ENCODE measurements at places on chromosomes 6 and 20.

- DNase-seq = no peak
Observed at GRCh38 chr6:81455641-81456040, 296.8 kb downstream of the TENT5A start.

GRCh38 chr20:37992802-37993409, 40.4 kb downstream of the TTI1 start:
- DNase-seq = no peak

GRCh38 chr20:3646651-3647050, 16.5 kb downstream of the GFRA4 start:
- DNase-seq = no peak

GRCh38 chr6:45714741-45715507, 300.7 kb downstream of the CLIC5 start:
- no peak for DNase-seq

DNA sequence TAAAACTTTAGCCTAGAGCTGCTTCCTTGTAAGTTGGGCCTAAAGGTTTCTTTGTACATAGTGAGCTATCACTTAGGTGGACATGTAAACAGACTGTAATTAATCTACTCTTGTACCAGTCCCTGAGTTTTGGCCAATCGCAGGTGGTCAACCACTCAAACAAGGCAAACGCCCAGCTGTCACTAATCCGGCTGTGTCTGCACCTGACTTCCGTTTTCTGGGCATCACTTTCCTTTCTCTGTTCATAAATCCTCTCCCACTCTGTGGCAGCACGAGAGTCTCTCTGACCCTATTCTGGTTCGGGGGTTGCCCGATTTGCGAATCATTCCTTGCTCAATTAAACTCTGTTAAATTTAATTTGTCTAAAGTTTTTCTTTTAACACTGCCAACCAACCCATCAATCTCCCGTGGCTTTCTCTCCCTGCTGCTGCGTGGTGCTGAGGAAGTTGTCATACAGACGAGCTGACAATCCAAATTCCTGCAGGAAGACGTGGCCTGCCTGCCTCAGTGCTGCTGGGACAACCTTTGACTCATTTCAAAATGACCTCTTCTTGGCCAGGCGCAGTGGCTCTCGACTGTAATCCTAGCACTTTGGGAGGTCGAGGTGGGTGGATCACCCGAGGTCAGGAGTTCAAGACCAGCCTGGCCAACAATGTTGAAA, 206.3 kb downstream of the QKI start:
- DNase-seq = no peak

- DNase-seq = no peak
Observed at GRCh38 chr6:157669323-157669722, 153.7 kb upstream of the SNX9 start.

GRCh38 chr6:15678514-15678913, 15.7 kb upstream of the DTNBP1 start:
- no peak for DNase-seq

DNA sequence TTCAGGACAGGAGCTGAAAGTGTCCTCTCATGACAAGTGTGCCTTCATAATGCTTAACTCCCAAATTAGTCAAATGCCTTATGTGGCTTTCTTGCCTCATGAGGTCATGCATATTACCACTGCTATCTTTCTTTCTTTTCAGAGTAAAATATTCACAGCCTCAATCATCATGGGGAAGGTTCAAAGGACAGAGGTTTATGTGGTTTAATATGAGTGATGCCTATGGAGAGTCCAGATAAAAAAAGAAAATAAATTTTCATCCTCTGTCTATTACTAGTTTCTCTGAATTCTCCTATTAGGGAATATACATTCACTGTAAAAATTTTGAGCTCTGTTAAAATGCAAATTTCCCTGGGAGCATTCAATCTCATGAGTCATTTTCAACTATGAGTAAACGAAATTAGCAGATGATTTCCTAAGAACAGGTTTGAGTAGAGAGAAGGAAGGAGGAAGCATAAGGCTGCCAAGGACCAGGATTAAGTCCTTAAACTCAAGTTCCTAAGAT, 396.9 kb upstream of the ADGRB3 start:
- DNase-seq = no peak

DNA sequence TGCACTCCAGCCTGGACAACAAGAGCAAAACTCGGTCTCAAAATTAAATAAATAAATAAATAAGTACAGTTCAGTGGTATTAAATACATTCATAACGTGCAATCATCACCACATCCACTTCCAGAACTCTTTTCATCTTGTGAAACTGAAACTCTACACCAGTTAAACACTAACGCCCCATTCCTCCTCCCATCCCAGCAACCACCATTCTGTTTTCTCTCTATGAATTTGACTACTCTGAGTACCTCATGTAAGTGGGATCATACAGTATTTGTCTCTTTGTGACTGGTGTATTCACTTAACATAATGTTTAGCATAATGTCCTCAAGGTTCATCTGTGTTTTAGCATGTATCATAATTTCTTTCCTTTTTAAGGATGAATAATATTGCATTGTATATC, 29.1 kb upstream of the SCML4 start:
- DNase-seq = no peak

DNA sequence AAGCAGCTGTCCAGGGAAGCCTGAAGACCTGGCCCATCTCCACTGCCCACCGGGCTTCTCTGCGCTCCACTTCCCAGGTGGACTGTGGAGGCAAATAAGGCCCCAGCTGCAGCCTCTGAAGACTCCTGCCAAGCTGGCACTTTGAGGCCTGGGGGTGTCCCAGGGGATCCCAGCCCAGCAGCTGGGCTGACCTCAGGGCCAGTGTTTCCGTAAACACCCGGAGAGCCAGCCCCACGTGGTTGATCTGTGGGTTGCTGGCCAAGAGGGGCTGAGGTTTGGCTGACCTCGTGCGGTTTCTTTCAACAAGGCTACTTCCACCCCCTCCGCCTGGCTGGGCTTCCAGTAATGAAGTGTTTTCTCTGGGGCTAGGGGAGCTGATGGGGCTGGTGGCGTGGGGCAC, 12.4 kb upstream of the CCN5 start:
- DNase-seq = no peak

DNA sequence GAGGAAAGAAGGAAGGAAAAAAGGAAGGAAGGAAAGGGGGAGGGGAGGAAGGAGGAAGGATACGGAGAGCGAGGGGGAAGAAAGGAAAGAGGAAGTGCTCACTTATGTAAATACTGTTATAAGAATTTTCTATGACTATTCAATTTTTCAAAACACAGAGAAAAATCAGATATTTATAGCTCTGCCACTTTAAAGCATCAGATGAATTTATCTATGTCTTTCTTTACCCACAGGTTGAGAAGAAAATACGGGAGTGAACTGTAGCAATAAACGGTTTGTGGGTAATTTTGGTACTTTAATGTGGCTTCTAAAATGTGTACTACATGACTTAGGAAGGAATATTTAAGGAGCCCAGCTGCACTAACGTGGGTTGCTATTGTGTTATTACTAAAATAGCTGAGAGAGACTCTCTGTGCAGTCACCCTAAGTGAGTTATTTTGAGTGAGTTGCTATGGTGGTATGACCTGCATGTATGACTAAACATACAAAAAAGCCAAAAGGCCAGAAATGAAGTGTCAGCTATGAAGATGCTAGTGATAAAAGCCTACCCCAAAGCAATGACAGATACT, 225.5 kb downstream of the SOD2 start:
- DNase-seq = no peak

DNA sequence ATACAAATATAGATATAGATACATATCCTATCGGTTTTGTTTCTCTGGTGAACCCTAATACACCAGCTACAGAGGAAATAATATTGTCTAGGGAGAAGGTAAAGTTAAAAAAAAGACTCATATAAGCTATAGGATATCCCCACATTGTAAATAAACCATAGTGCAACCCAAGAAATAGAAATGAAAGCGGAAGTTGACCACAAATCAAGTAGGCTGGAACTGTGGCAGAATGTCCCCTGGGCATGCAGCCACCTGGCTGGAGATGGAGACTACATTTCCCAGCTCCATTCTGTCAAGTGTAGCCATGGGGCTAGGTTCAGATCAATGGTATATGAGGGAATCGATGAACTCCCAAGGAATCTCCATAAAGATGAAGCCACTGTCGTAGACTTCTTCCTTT, 70.1 kb upstream of the RPS6KA2 start:
- DNase-seq = no peak

GRCh38 chr20:60695226-60696000, 556.6 kb upstream of the CDH4 start:
- no peak for DNase-seq

GRCh38 chr20:41182296-41183212, 45.2 kb downstream of the PLCG1 start:
- no peak for DNase-seq

GRCh38 chr6:165227644-165228329, 81.6 kb downstream of the C6orf118 start:
- no peak for DNase-seq

GRCh38 chr20:22381812-22382416, 202.5 kb downstream of the FOXA2 start:
- no peak for DNase-seq

DNA sequence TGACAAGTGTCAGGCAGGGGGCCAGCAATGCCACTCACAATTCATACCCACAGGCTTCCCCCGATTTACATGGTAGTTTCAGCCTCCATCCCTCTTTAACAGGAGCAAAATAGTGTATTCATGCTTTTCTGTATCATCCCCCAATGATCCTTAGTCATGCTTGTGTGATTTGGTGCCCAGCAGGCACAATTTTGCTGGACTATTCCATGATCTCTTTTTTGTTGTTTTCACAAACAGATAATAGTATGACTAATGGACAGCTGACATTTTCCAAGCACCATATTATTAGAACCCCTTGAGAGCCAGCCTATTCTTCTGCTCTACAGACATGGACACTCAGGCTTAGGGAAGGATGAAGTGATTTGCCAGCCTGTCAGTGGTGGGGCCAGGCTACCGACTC, 128.2 kb upstream of the RIPOR2 start:
- no peak for DNase-seq

GRCh38 chr6:155949256-155949655, 493.6 kb upstream of the NOX3 start:
- DNase-seq = no peak

DNA sequence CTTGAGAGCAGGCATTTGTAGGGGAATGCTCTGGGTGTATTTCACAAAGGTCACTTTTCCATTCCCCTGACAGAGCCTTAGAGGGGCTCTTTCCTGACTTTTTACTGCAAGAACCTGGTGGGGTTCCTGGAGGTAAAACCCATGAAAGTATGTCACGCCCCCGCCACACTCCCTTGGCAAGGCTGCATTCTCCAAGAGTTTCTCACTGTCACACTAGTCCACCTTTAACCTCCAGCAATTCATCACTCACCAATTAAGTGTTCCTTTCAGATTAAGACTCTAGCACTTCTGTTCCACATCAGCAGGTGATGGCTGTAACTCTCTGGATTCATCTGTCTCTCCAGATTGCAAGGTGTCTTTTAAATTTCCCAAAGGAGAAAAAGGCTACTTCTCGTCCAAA, 32.7 kb upstream of the NKX2-4 start:
- no peak for DNase-seq

DNA sequence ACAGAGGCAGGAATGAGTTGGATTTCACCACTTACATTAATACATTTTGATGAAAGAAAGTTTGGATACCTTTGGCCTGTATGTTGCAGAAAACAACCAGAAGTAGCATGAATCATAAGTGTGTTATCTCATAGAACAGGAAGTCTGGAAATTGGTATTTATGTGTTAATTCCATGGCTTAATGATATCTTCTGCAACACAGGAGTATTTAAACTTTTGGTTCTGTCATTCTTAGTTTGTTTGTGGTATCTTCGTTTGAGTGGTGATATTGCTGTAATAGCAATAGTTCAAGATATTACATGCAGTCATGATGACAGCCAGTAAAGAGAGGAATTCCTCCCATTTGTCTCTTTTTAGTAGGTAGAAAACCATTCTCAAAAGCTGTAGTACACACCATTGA, 177.3 kb downstream of the CDKAL1 start:
- no peak for DNase-seq

- no peak for DNase-seq
Observed at GRCh38 chr6:109342506-109342905, 39.8 kb downstream of the CD164 start.

DNA sequence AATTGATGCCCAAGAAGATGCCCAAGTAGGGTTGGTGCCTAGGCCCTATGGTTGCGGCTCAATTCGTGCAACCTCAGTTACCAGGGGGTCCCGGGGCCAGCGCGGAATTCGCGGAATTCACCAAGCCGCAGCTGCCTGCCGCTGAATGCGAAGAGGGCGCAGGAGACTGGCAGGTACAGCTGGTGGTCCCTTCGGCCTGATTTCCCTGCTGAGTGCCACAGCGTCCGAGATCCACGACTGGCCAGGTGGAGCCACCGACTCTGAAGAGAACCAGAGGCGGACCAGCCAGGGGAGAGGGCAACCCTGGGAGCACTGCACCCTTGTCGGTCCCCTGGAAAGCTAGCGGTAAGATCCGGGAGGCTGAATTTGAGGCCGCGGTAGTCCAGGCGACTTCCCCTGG, 6.8 kb upstream of the TFAP2D start:
- DNase-seq = no peak

- no peak for DNase-seq
Observed at GRCh38 chr20:16257813-16258430, 315.3 kb downstream of the KIF16B start.

DNA sequence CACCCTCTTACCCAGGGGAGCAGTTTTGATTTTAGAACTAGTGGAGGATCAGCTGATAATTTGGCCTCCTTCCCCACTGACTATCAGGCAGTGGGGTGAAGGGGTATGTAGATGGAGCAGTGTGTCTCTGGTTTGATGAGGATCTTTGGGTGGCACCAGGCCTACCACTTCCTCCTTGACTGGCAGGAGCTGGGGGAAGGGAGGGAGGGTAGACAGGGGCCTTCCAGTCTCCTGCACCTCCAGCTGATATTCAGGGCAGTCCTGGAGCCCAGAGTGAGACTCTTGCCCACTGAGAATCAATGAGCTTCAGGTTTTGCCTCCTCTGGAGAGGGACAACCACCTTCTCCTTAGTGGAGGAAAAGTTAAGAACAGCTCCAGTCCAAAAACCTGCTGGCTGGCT, 3.2 kb downstream of the DEF6 start:
- DNase-seq = no peak

DNA sequence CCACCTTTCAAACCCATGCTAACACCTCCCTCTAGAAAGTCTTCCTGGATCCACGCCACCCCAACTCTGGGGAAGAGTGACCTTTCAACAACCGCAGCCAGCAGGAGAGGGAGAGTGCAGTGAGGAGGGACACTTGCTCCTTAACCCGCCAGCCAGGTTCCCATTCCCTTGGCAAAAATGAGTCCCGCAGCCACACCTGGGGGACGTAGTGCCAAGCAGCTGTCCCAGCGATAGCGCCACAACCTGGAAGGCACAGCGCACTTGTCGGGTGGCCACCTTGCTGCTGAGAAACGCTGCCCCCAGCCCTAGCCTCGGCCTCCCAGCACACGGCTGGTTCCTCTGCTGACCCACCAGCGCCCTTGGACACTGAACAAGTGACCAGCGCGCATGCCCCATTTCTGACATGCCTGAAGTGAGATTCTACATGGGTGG, 119.3 kb downstream of the JPH2 start:
- DNase-seq = no peak
